NCI-H1436 treated with DMSO at 0.1 percent for 48 hours (cell line): ENCODE measurements at places on chromosomes 3 and 15.

DNA sequence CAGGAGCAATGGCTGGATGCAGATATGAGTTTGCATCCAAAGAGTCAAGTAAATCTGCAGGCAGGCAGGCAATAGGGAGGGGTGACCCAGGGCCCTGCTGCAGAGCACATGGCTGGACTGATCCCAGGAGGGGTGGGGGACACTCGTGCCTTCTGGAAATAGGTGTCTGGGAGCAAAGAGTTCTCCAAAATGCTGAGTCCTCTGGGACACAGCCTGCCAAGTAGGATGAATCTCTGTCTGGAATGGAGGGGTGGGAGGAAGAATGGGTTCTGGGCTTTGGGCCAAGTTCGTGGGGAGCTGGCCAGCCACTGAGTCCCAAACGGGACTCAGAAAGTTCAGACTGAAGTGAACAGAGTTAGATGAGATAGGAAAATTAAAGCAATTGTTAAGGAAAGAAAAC lies 214.5 kb downstream of the MTHFS start:
- DNase-seq: no peak

DNA sequence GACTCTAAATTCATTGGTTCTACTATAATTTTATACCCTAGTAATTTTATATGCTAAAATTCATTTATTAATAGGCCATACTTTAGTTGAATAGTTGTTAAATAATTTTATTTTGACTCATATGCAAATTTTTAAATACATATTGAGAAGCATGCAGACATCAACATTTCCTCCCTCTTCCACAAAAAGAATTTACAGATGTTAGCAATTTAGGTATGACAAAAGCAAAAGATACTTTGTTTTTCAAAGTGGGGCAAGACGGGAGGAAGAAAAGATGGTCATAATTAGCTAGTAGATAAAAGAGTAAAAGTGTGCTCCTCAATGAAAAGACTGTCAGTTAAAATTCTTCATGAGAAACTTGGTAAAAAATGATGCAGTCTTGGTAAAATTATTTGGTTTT lies 148.9 kb upstream of the TSPAN3 start:
- DNase-seq: no peak

- DNase-seq: no peak
These were observed 91.0 kb upstream of the PLAAT1 start for GRCh38 chr3:193149998-193150397.

GRCh38 chr3:107699682-107700081 lies 176.9 kb downstream of the BBX start:
- DNase-seq: no peak

GRCh38 chr3:42063888-42064287 lies 27.3 kb upstream of the TRAK1 start:
- no peak for DNase-seq

- DNase-seq: no peak
These were observed 59.9 kb upstream of the RASGRP1 start for GRCh38 chr15:38624244-38625205.
